ENCODE measurements at places on chromosomes 3 and 15. TPM values are rescaled to one million over a fixed set of nuclear protein-coding genes. Genes with fewer than 3 reads are reported as not detected.

DNA sequence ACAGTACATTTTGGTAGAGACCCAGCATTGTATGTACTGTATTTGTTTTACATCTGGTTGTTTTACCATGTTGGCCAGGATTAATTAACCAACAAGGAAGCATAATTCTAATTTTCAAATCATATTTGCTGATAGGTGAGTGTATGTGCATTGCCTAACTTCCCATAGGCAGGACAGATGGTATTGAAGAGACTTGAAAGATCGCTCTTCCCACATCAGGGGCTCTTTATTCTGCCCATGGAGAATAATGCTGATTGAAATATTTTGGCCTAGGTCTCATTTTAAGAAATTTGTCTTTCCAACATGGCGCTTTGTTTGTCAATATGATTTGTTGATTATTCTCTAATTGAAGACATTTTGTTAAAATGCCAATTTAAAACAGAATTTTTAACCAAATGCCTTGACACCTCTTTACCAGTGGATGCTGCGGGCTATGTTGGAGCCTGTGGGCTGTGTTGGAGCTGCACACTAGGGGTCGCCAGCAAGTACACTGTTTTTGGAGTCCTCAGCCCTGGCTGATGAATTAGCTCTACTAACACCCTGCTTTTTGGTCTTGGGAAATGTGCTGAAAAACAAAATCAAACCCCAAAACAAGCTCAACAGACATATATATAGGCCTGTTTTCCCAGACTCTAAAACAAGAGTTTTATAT is 5.3 kb downstream of the P2RY12 start:
- no peaks in the 10 kb centered on the region for H3K36me3 ChIP-seq
- peak; percentile 11 for DNase-seq

GRCh38 chr3:14847613-14848541 is 29.1 kb downstream of the FGD5 start:
- H3K27ac ChIP-seq, result no peak overlapping the region
- H3K4me3 ChIP-seq, result no peak overlapping the region
- no peaks in the 10 kb centered on the region for H3K4me1 ChIP-seq
- H3K27me3 ChIP-seq, result no peaks in the 10 kb centered on the region
- DNase-seq, result no peak

- no peak overlapping the region for H3K27ac ChIP-seq
- H3K4me1 ChIP-seq, result no peaks in the 10 kb centered on the region
- H3K36me3 ChIP-seq, result peaks cover 9% of the 10 kb centered on the region
- no peak overlapping the region for H3K4me3 ChIP-seq
- no peak for DNase-seq
Observed at GRCh38 chr3:51683566-51683965, 12.5 kb downstream of the TEX264 start.

GRCh38 chr3:45976191-45977091 is 19.2 kb downstream of the FYCO1 start:
- no peak for DNase-seq
- no peaks in the 10 kb centered on the region for H3K36me3 ChIP-seq
- H3K4me3 ChIP-seq, result no peak overlapping the region
- H3K27me3 ChIP-seq, result no peaks in the 10 kb centered on the region

GRCh38 chr3:187586226-187586625 is 84.0 kb downstream of the SST start:
- H3K27ac ChIP-seq, result no peak overlapping the region
- DNase-seq, result no peak

DNA sequence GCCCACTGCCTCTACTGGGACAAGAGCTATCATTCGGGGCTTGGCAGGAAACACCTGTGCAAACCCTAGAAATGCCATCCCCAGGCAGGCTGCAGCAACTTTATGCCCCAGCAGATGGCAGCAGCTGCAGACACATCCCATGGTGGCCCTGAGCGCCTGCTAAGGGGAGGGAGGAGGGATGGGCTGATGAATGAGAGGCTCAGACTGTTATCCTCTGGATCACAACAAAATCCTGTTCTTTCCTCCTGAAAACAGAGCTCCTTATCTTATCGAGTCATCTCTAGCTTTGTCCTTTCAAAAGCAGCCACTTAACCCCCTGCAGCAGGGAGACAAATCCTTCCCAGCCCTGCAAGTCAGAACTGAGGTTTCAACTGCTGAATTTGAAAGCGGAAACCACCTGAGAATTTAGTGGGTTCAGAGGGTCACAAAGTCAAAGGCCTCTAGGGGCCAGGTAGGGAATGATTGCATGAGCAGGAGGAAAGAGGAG is 90.6 kb upstream of the PROK2 start:
- H3K27ac ChIP-seq, result no peak overlapping the region
- peak; percentile 75 for DNase-seq
- H3K4me3 ChIP-seq, result no peak overlapping the region

GRCh38 chr3:169554611-169555010 is 108.9 kb downstream of the MECOM start:
- no peak overlapping the region for H3K4me3 ChIP-seq
- no peak for DNase-seq
- H3K27me3 ChIP-seq, result no peaks in the 10 kb centered on the region
- no peaks in the 10 kb centered on the region for H3K36me3 ChIP-seq

- H3K27ac ChIP-seq, result no peak overlapping the region
- no peak for DNase-seq
- no peaks in the 10 kb centered on the region for H3K36me3 ChIP-seq
- H3K27me3 ChIP-seq, result no peaks in the 10 kb centered on the region
- H3K4me3 ChIP-seq, result no peak overlapping the region
- no peaks in the 10 kb centered on the region for H3K4me1 ChIP-seq
Observed at GRCh38 chr3:170469151-170470062, 50.7 kb downstream of the CLDN11 start.

ALAS1 gene
- 63.6 TPM for total RNA-seq

LRTM1 gene
- total RNA-seq, result not detected

GABRB3 gene
- 7.3 TPM for total RNA-seq

All from body of pancreas (tissue), 4 donors.